Activated CD8-positive, alpha-beta T cell treated with anti-CD3 and anti-CD28 coated beads for 36 hours (primary cell): ENCODE measurements at places on chromosomes 13 and 19. TPM values are rescaled to one million over a fixed set of nuclear protein-coding genes. Genes with fewer than 3 reads are reported as not detected.
A peak's percentile ranks its signal among the peaks of the same experiment; 100 is the strongest.

C19orf67 gene
- total RNA-seq = not detected

DNA sequence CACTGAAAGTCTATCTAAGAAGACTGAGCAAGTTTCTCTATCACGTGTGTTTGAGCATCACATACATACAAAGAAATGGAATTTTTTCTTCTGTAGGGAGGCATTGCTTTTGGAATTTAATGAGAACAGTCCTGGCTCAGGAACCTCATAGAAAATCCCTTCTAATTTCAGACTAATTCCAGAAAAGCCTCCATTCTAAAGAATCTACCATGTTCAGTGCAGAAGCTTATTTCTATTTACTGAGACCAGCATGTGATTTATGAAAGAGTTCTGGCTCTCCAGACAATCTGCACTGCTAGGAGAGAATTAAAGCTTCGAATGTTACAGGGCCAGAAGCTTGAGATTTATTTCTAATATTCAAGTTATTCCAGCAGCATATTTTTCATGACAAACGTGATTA is 186.8 kb downstream of the TBC1D4 start:
- DNase-seq = no peak

CNMD gene
- total RNA-seq = not detected

- DNase-seq = no peak
These were observed 179 bp upstream of the AMER2 start for GRCh38 chr13:25172303-25172630.

ACP7 gene
- not detected for total RNA-seq

DNA sequence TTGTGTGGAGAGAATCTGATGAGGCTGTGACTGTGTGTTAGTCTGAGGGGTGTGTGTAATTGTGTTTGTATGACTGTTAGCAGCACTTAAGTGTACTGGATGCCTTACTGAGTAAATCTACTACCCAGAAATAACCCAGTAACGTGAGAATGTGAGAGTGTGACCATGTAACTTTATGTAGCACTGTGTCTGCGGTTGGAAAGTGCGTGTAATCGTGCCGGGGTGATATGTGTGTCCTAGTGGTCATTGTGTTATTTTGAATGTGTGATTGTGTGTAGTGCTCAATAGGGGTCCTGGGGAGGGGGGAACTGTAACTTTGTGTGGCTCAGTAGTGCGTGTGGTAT is 550 bp downstream of the ZNF383 start:
- DNase-seq = peak; percentile 71

DNA sequence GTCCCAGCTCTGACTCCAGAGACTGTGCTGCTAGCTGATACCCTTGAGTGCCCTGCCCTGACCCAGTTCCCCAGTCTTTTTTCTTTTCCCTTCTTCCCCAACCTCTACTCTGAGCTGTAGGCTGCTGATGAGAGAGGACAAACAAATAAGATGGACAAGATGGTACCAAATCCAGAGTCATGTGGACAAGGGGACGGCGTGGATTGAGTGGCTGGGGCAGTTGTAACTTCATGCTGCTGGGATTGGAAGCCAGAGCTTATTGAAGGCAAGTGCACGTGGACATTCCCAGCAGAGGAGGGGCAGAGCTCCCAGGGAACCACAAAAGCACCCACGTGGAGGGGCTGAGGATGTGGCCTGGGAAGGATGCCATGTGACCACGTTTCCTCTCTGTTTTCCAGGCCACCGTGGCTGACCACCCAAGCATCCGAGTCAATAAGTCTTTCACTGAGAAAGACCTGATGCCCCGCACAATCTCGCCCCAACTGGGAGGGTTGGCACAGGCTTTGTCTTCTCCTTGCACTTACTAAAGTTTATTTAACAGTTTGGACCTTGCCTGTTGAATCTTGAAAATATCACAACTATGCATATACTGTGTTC is 323.3 kb upstream of the ZNF507 start:
- no peak for DNase-seq

CRTC1 gene
- total RNA-seq = 4.5 TPM

DNA sequence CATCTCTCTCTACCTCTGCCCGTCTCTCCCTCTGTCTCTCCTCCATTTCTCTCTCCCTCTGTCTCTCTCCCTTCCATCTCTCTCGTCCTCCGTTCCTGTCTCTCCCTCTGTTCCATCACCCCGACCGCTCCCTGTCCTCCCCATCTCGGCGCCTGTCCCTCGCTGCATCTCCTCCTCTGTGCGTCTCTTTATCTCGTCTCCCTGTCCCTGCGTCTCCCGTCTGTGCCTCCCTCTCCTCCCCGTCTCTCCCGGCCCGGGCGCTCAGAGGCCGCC is 4.6 kb downstream of the GRIN2D start:
- no peak for DNase-seq

DNA sequence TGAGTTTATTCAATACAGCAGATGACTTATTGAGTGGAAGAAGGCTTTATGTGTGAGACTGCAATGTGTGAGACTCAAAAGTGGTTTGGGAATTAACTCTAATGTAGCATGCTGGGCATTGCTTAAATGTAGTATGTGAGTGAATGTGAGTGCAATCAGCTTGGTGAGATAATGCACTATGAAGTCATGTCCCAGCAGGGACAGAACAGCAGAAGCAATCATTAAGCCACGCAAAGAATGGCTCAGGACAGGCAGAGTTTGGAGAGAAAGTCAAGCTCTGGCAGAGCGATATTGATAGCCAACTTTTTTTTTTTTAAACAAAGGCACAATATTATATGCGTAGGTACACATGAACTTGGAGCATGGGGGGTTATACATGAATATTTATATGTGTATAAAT is 597.7 kb downstream of the GPC6 start:
- no peak for DNase-seq

DNA sequence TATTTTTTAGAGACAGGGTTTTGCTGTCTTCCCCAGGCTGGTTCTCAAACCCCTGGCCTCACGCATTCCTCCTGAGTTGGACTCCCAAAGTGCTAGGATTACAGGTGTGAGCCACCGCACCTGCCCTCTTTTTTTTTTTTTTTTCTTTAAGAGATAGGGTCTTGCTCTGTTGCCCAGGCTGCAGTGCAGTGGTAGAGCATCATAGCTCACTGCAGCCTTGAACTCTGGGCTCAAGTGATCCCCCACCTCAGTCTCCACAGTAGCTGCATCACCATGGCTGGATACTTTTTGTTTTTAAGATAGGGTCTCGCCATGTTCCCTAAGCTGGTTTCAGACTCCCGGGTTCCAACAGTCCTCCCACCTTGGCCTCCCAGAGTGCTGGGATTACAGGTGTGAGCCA is 1.5 kb downstream of the KCNJ14 start:
- DNase-seq = no peak

DNA sequence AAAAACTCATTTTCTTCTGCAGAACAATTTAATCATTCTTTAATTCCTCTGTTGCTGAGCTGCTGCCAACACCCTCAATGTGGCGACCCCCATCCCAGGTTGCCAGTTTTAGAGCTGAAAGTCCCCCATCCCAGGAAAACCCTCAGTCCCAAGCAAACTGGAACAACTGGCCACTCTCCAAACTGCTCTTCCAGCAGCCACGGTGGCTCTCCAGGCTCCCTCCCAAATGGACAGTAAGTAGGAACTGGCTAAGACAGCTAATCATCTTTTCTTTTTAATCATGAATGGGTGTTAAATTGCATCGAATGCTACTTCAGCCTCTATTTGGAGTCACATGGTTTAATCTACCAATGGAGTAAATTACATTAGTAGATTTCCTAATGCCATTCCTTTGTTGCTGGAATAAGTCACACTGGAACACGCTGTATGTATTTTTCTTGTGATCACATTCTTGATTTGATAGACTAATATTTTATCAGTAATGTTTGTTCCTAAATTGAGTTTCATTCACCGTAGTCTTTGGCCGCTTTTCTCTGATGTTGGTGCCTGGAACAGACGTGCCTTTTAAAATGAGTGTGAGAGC is 33.7 kb upstream of the VSTM2B start:
- no peak for DNase-seq

DNA sequence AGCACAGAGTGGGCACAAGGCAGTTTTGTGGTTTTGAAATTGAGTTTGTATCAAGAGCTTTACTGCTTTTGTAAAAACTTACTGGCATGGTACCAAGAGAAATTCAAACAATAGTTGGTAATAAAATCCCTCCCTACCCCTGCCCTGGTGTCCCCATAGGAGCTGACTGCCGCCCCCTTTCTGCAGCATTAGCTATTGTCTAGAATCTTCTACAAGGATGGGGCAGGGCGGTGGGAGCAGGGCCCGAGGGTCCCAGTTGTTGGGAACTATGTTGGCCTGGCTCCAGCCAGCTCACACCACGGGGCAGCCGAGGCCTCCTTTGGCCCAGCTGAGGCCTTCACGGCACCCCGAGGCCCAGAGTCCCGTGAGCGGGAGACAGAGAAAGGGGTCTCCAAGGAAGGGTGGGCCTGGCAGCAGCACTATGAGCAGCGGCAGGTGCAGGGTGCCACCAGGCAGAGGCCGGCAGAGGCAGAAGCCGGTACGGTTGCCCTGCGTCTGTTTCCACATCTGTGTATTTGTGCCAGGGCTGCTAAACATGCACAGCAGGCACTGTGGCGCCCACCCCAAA is 57.9 kb downstream of the KDM4B start:
- DNase-seq = no peak
